Daoy (cell line): ENCODE measurements at places on chromosomes 3 and 15. TPM values are rescaled to one million over a fixed set of nuclear protein-coding genes. Genes with fewer than 3 reads are reported as not detected.
A peak's percentile ranks its signal among the peaks of the same experiment; 100 is the strongest.

- no peak for DNase-seq
Observed at GRCh38 chr3:14391033-14391432, 11.4 kb upstream of the SLC6A6 start.

GRCh38 chr3:64901522-64901885 lies 213.7 kb upstream of the ADAMTS9 start:
- DNase-seq = no peak

- no peak for DNase-seq
Observed at GRCh38 chr3:126424039-126424717, 29.5 kb downstream of the CFAP100 start.

- DNase-seq = peak; percentile 81
Observed at GRCh38 chr15:43920815-43921214, 94.0 kb downstream of the WDR76 start.

DNA sequence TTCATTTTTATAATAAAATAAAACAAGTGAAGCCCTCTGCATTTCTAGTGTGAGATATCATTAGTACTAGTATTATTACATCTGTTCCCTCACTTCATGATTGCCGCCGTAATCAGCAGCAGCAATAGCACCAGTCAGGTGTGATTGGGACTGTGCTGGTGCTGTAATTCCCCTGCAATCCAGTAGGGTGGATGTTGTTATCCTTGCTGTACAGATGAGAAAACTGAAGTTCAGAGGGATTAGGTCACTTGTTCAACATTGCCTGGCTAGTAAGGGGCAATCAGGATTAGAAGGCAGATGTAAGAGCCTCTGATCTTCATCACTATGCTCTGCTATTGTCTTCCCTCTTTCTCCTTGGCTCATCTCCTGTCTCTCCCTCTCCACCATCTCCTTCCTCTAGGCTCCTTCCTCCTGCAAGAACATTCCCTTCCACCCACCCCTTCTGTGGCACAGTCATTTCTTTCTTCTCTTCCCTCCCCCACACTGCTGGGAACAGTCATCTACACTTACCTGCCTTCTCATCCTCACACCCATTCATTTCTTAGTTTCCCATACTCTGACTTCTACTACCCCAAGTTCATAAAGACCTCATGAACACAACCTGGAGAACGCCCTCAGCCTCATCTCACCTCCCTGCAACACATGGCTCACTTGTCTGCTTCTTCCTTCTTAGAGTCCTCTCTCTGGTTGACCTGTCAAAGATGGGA lies 29.7 kb downstream of the CRYGS start:
- DNase-seq = no peak

DNA sequence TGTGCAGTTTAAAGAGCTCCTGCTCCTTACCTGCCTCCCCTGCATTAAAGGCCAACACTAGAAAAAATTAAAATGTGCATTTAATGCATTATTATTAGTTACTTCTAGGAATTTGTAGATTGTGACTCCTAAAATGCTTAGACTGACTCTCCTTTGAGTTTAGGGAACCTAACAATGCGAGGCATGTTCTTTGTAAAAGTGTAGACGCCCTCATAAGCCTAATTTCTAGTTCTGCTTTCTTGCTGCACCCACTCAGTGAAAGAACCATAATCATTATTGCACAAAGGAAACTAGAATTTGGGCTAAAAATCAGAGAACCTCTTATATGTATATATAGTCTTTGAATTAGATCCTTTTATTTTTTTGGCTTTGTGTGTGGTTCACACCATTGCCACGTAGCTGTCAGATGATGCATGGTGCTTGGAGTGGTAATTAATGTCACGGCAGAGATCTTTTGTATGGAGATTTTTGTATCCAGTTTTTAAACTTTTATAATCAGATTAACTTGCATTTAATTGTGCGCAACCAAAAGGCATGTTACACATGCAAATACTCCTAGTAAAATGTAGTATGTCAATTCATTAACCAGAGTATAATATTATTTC lies 710 bp downstream of the ABHD10 start:
- DNase-seq = peak; percentile 21

DNA sequence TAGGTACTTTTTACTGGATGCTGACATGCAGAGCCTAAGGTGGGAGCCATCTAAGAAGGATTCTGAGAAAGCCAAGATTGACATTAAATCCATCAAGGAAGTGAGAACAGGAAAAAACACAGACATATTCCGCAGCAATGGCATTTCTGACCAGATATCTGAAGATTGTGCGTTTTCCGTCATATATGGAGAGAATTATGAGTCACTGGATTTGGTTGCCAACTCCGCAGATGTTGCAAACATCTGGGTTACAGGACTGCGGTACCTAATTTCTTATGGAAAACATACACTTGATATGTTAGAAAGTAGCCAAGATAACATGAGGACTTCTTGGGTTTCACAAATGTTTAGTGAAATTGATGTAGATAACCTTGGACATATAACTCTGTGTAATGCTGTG lies 125.1 kb downstream of the PLCL2 start:
- DNase-seq = no peak

DNA sequence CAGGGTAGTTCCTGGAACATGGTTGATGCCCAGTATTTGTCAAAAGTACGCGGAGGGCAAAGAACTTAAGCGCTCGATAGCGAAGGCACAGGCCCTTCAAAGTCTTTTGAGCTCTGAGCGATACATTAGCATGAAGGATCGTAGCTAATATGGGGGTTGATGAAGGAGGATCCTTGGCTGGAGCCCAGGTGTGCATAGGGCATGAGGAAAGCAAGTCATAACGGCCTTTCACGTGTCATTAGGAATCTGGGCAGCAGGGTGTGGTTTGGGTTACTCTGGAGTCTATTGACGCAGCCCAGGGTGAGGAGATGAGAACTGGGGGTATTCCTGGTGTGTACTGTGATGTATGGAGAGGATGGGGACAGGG lies 31.7 kb downstream of the SPINK8 start:
- peak; percentile 27 for DNase-seq

DNA sequence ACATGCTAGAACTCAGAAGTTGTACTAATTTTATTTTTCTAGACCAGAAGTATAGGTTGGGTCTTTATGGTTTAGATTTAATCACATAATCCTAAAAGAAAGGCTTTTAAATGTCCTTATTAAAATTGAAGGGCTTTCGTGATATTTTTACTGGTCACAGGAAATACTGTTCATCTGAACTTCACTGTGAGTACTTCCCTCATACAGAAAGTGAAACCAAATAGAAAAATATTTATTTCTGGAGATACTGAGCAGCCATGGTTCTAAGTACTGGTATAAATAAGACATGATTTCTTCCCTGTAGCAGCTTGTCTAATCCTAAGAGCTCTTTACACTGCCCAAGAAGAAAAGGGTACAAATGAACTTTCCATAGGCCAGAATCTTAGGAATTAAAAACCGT lies 2.0 kb downstream of the SNRK start:
- no peak for DNase-seq

- no peak for DNase-seq
Observed at GRCh38 chr3:72102112-72102616, 317.2 kb upstream of the PROK2 start.

- DNase-seq = no peak
Observed at GRCh38 chr3:17187589-17188184, 302.9 kb downstream of the PLCL2 start.

Gene POLR2M
- 89.0 and 302 TPM in 2 replicates for total RNA-seq

Gene UROC1
- not detected in 2 replicates for total RNA-seq

Gene CCDC71
- 18.6 and 21.2 TPM in 2 replicates for total RNA-seq

Gene CFAP91
- 1.8 and 2.0 TPM in 2 replicates for total RNA-seq

Gene CEMIP
- total RNA-seq = 2.7 and 5.1 TPM in 2 replicates

Gene SLCO2A1
- 1.4 and 4.8 TPM in 2 replicates for total RNA-seq
